ENCODE measurements at places on chromosomes 1 and 21. TPM values are rescaled to one million over a fixed set of nuclear protein-coding genes. Genes with fewer than 3 reads are reported as not detected.

GRCh38 chr1:103937763-103938357, 188.2 kb downstream of the AMY1C start:
- H3K27me3 ChIP-seq: no peaks in the 10 kb centered on the region
- no peak overlapping the region for H3K27ac ChIP-seq
- DNase-seq: peak; percentile 31

Gene TDRD10
- total RNA-seq: not detected

- H3K4me3 ChIP-seq: peak overlapping the region; percentile 82
- no peak for DNase-seq
- H3K36me3 ChIP-seq: no peaks in the 10 kb centered on the region
- H3K27ac ChIP-seq: no peak overlapping the region
- H3K4me1 ChIP-seq: 0 out of 2 replicates have a peak, but pooled peaks cover 7% of the 10 kb centered on the region
- no peaks in the 10 kb centered on the region for H3K27me3 ChIP-seq
Observed at GRCh38 chr1:23824711-23825075, 536 bp downstream of the HMGCL start.

DNA sequence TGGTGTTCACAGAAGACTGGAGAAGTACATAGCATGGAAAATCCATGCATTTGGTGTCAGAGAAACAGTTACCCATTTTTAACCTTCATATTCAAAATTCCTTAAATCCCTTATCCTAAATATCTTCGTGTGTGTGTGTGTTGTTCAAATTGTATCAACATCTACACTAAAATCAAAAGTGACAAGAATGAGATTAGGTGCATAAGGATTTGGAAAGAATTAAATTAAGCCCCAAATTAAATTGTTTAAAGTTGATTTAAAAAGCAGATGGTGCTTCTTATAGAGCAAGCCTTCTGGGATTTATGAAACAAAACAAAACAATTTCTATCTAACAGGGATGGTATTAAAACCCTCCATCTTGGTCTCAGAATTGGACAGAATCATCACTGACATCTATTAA, 4.7 kb downstream of the RSPH1 start:
- no peak overlapping the region for H3K4me3 ChIP-seq
- no peak overlapping the region for H3K27ac ChIP-seq
- H3K4me1 ChIP-seq: peaks cover 8% of the 10 kb centered on the region
- H3K27me3 ChIP-seq: no peaks in the 10 kb centered on the region
- no peaks in the 10 kb centered on the region for H3K36me3 ChIP-seq
- no peak for DNase-seq

DNA sequence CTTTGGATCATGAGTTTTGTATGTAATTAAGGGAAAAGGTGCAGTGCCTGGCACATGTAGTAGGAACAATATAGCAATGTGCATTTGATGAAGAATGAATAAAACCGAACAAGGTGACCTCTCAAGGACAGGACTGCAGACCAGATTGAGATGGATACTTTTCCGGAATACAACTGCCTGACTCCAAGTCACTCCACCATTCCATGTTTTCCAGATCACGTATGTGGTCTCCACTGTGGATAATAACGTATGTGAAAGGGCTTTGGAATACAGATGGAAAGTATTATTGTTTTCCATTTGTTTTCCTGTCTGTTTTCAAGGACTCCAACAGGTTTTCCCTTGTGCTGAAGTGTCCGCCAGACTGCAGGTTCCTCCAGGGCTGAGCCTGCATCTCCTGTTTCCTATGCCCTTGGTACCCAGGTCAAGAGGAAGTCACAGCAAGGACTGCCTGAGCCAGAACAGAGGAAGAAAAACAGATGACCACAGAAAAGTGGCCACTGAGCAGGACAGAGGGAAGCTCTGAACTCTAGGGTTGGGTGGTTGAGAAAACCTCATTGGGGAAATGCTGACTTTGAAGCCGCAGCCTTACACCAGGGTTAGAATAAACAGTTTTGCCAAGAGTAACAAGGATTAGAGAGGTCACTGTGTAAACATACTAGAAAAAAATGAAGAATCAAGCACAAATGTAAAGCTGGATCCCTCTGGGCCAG, 4.0 kb downstream of the CFAP45 start:
- no peak overlapping the region for H3K4me3 ChIP-seq
- H3K27me3 ChIP-seq: no peaks in the 10 kb centered on the region
- peaks cover 22% of the 10 kb centered on the region for H3K4me1 ChIP-seq
- DNase-seq: no peak

DNA sequence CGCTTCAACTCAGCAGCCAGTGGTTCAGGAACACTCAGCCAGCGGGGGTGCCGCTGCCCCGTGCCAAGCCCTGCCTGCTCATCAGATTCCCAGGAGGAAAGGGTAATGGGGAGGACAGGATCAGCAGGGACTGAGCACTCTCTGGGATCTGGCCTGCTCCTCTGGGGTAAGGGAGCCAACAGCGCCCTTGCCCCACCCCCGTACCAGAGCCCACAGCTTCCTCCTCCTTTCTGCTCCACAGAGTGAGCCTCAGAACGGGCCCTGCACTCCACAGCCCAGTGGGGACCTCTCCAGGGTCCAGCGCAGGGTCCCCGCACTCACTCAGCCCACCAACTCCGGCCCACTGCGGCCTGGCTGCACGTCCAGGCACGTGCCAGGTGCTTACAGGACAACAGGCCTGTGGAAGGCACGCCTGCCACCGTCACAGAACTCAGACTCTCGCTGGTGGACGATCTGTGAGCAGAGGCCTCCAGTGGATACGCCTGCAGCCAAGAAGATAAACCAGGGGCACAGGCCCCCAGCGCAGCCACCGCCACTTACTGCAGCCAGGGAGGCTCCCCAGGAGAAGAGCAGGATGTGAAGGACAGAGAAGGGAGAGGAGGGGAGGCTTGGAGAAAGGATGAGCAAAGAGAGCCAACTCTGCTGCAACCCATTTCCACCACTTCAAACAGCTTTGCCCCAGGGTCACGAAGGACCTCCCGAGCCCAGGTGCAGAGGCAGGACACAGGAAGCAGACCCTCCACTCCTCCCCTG, 2.1 kb downstream of the MEGF6 start:
- no peak for DNase-seq
- peak overlapping the region; percentile 88 for H3K4me3 ChIP-seq
- H3K36me3 ChIP-seq: no peaks in the 10 kb centered on the region
- H3K27ac ChIP-seq: no peak overlapping the region
- no peaks in the 10 kb centered on the region for H3K27me3 ChIP-seq

GRCh38 chr1:983798-984475, 2.0 kb upstream of the PERM1 start:
- H3K27ac ChIP-seq: no peak overlapping the region
- peak; percentile 55 for DNase-seq
- H3K27me3 ChIP-seq: no peaks in the 10 kb centered on the region
- H3K4me1 ChIP-seq: no peaks in the 10 kb centered on the region
- H3K36me3 ChIP-seq: no peaks in the 10 kb centered on the region
- H3K4me3 ChIP-seq: no peak overlapping the region

- no peaks in the 10 kb centered on the region for H3K36me3 ChIP-seq
- no peak overlapping the region for H3K4me3 ChIP-seq
- H3K27me3 ChIP-seq: no peaks in the 10 kb centered on the region
- no peak for DNase-seq
- peaks cover 13% of the 10 kb centered on the region for H3K4me1 ChIP-seq
- no peak overlapping the region for H3K27ac ChIP-seq
Observed at GRCh38 chr1:87928623-87929022, 599.9 kb downstream of the LMO4 start.

GRCh38 chr1:168717906-168718891, 10.8 kb downstream of the DPT start:
- no peak for DNase-seq
- no peak overlapping the region for H3K4me3 ChIP-seq
- no peaks in the 10 kb centered on the region for H3K27me3 ChIP-seq
- H3K27ac ChIP-seq: peak overlapping the region; percentile 38

Gene SPAG17
- total RNA-seq: not detected

DNA sequence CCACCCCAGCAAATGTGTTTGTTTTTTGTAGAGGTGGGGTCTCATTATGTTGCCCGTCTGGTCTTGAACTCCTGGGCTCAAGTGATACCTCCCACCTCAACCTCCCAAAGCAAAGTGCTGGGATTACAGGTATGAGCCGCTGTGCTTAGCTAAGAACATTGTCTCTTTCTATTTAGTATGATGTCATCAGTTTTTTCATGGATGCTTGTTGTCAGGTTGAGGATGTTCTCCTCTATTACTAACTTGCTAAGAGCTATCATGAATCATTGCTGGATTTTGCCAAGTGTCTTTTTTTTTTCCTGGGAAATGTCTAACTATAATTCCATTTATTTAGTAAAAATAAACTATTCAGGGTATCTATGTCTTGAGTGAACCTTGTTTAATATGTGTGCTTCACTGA, 19.0 kb upstream of the MPC2 start:
- H3K36me3 ChIP-seq: 0 out of 2 replicates have a peak, but pooled peaks cover 5% of the 10 kb centered on the region
- H3K4me3 ChIP-seq: no peak overlapping the region
- H3K4me1 ChIP-seq: peaks cover 5% of the 10 kb centered on the region
- no peak for DNase-seq
- no peaks in the 10 kb centered on the region for H3K27me3 ChIP-seq
- no peak overlapping the region for H3K27ac ChIP-seq

DNA sequence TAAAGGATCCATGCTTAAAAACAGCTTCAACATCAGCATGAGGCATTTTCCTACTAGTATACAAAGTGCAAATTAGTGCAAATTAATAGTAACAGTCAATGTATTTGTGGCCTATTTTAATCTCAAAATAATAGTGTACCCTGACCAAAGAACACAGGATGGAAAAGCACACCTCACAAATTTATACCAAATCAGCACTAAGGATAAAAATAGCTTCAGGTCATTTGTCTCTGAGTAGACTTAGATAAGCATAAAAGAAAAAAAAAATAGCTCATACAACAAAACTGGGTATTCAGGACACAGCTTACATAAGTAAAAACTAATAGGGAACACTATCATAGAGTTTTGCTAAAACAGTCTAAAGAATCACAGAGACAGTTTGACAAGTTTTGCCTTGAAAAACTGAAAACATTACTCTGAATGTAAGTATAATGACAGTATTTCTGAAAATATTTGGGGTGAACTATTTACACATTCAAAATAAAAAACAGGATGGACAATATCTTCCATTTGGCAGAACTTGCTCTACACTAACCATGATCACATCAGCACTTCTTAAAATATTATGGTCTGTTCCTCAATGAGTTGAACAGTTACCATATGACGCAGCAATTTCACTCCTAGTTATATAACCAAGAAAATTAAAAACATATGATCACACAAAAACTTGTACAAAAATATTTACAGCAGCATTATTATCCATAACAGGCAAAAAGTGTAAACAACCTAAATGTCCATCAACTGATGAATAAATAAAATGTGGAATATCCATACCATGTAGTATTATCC, 46.3 kb downstream of the RNF115 start:
- H3K36me3 ChIP-seq: 0 out of 2 replicates have a peak, but pooled peaks cover 14% of the 10 kb centered on the region
- H3K4me3 ChIP-seq: no peak overlapping the region
- no peaks in the 10 kb centered on the region for H3K27me3 ChIP-seq
- H3K27ac ChIP-seq: no peak overlapping the region
- peaks cover 21% of the 10 kb centered on the region for H3K4me1 ChIP-seq
- DNase-seq: no peak

Data from PC-9 (cell line).